ENCODE measurements at places on chromosomes 16 and 17.

- no peak for DNase-seq
These were observed 150.5 kb downstream of the KATNIP start for GRCh38 chr16:27700304-27700995.

GRCh38 chr17:79732804-79733691, 2.3 kb downstream of the ENPP7 start:
- DNase-seq: no peak

DNA sequence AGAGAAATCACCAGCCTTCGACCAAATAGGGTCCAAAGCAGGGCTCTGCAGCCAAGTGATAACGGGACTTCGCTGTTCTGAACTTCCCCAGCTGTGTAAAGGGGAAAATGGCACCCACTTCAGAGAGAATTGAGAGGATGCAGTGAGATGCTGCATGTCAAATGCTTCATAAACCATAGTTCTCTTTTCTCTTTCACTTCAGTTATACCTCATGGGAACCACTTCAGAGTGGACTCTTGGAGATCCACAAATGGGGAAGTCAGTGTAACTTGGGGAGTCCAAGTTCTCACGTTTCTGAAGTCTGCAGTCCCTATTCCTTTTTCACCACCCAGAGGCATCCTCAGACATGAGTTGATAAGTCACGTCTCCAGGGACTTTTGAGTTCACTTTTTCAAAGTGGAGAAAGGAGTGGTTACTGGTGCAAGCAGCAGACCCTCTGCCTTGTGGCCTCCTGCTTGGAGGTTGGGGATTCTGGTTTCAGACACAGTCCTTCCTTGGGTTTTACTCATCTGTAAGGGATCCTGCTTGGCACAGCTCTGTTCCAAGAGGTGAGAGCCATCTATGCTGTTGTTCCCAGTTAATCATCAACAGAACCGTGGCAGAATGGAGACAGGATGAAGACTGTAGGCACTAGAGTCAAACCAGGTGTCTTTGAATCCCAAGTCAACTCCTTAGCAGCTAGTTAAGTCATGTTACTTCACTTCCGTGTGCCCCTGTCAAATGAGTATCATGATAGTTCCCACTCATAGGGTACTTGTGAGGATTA, 123.4 kb upstream of the NOL11 start:
- DNase-seq: no peak

- no peak for DNase-seq
These were observed 10.6 kb downstream of the TRPV2 start for GRCh38 chr17:16425698-16426659.

- DNase-seq: no peak
These were observed 83.3 kb downstream of the TBC1D16 start for GRCh38 chr17:79952265-79952877.

- no peak for DNase-seq
These were observed 1.2 kb upstream of the TLCD3B start for GRCh38 chr16:30032083-30032819.

- DNase-seq: no peak
These were observed 90.7 kb downstream of the USP31 start for GRCh38 chr16:23058576-23058975.

GRCh38 chr17:79202480-79202879, 127.9 kb downstream of the ENGASE start:
- no peak for DNase-seq

DNA sequence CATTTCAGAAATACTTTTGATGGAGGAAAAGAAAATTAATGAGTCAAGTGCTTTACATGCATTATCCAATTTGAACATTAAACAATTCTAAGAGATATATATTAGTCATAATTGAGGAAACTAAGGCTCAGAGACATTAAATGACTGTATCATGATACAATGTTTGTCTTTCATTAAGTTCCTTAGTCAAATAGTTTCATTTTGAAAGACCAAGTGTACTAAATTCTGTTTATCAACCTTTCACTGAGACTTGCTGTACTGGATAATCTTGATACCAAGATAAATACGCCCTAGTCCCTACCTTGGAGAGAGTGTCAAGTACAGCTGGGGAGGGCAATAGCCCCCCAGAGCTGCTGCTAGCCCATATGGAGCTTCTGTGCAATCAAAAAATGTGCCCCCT, 24.2 kb downstream of the TOM1L2 start:
- DNase-seq: no peak

- no peak for DNase-seq
These were observed 205.4 kb downstream of the ANKFN1 start for GRCh38 chr17:56358651-56359050.

DNA sequence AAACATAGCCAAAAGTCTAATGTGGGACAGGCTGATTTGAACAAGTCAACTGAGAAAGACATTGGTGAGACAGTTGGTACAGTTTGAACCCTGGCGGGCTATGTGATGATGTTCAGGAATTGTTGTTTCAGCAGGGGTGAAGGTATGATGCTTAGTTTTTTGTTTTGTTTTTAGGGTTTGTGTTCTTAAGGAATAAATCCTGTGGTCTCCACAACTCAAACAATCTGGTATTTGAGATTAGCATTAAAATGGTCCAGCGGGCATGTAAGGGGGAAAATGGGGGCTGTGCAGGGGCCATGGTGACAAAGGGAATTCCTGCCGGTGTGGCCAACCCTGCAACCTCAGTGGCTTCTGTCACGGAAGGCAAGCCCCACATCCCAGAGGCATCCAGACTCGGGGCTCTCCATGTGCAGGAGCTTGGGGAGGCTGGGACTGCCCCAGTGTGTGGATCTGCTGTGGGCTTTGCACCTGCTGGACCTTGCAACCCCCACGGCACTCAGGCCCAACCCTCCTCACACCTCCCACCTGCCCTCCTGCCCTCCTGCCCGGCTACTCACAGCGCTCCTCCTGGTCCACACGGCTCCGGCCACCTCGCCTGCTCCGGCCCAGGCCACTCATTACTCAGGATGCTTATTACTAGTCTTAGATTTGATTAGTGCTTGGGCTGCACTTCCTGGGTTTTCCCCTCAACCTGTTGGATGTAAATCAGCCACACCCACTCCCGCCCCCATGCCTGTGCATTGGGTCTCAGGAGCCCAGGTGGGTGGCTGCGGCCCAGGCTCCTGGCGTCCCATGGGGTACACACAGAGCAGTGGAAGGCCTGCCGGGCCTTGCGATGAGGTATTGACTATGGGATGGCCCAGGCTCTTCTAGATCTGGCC, at the start of gene TNFRSF13B:
Gene TNFRSF13B (minus strand): TSS at position 661 of the 881 bp plus-strand sequence. CDS start 43 bp downstream, at position 618.
- DNase-seq: no peak

GRCh38 chr16:7405166-7405565, 72.5 kb downstream of the RBFOX1 start:
- no peak for DNase-seq

DNA sequence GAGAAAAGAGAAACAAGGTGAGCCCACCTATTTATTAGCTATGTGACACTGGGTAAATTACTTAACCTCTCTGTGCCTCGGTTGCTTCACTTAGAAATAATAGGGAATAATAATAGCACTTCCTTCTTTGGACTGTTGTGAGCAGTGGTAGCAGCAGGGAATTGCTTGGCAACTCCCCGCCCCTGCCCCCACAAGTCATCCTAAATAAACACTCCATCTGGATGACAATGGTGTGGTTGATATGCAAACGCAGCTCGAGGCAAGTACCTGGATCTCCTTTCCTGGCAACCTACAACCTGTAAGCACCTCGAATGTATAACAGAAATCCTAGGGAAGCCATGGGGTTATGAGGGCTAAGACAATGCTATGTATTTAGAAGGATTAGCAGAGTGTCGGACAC, 9.1 kb downstream of the TEKT3 start:
- no peak for DNase-seq

DNA sequence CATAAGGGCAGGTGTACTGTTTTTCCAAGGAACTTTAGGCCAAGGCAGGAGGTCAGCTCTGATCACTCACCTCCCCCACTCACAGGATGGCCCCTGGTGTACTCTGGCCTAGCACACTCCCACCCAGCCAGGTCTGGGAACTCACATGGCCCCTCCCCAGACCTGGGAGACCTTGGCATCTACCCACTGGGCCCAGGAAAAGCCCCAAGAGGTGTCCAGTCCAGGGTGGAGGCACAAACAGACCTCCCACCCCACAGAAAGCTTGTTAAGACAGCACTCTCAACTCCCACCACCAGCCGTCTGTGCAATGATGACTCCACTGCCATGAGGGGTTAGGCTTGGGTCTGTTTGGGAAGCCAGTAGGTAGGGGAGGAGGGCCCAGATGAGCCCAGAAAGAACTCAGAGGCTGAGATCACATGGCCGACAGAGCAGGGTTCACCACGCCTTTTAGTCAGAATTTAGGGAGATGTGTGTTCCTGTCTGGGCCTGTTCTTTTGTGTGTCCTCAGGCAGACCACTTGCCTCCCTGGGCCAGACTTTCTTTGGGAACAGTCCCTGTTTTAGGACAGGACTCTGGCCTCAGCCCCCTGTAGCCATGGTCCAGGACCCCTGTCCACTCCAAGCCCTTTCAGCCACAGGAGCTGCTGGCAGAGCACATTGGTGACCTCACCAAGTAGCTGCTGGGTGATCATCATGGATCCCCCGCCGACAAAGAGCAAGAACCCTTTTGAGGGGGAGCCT, 12.1 kb upstream of the CBFB start:
- no peak for DNase-seq

- no peak for DNase-seq
These were observed 857 bp upstream of the STAT5A start for GRCh38 chr17:42287305-42287976.

GRCh38 chr16:72173997-72174396, 2.0 kb upstream of the PMFBP1 start:
- no peak for DNase-seq

GRCh38 chr17:36632916-36633771, 31.8 kb downstream of the MRM1 start:
- DNase-seq: no peak

- no peak for DNase-seq
These were observed 352.5 kb downstream of the KCNJ2 start for GRCh38 chr17:70521821-70522256.

DNA sequence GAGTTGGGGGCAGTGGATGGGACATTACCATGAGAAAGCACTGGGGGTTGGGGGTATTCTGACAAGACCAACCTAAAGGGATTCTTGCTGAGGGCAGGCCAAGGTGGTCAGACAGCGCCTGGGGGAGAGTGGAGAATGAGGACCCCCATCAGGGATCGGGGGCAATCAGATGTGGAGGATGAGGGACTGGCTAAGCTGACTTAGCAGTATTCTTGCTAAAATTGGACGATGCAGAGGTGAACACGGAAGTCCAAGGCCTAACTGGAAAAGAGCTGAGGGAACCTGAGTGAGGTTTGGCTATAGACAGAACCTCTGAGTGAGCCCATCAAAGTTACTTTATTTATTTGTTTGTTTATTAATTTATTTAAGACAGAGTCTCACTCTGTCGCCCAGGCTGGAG, 9.2 kb downstream of the QPRT start:
- DNase-seq: no peak

DNA sequence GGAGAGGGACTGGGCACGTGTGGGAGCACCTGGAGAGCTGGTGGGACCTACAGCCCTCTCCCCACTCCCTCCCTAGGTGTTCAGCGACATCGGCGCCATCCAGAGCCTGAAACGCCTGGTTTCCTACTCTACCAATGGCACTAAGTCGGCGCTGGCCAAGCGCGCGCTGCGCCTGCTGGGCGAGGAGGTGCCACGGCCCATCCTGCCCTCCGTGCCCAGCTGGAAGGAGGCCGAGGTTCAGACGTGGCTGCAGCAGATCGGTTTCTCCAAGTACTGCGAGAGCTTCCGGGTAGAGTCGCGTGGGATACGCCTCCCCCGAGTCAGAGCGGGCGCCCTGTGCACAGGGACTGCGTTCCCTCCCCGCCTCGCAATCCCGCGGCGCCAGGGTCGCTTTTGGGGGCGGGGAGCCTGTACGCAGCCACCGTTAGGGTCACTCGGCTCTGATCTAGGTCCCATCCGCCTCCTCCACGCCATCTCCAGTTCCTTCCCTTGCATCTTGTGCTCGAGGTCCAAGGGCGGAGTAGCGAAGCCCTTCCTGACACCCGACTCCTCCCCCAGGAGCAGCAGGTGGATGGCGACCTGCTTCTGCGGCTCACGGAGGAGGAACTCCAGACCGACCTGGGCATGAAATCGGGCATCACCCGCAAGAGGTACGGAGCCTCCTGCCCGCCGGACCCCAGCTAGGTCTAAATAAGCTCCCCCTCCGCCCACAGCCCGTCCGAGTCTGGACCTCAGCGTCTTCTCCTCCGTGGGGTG, 13.0 kb downstream of the SARM1 start:
- DNase-seq: no peak

DNA sequence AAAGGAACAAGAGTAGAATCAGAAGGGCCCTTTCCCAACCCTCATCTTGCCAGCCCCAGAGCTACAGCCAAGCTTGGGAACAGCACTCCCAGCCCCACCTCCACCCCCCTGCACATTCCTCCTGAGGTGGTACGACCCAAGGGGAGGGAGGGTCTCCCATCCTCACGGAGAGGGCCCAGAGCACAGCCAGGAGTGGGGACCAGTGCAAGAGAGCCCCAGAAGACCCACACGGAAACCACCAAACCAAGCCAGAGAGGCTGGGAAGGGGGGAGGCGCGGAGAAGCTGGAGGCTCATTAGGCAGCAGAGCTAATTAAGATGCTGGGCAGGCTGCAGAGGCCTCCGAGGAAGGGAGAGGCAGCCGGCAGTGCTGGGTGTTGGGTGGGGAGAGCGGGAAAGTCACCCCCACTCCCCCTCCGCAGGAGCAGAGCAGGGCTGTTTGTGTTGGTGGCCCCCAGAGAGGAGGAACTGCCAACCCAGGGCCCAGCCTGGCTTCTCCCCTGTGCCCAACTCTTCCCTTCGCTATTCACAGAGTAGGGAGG, 2.4 kb downstream of the CACNB1 start:
- DNase-seq: no peak

DNA sequence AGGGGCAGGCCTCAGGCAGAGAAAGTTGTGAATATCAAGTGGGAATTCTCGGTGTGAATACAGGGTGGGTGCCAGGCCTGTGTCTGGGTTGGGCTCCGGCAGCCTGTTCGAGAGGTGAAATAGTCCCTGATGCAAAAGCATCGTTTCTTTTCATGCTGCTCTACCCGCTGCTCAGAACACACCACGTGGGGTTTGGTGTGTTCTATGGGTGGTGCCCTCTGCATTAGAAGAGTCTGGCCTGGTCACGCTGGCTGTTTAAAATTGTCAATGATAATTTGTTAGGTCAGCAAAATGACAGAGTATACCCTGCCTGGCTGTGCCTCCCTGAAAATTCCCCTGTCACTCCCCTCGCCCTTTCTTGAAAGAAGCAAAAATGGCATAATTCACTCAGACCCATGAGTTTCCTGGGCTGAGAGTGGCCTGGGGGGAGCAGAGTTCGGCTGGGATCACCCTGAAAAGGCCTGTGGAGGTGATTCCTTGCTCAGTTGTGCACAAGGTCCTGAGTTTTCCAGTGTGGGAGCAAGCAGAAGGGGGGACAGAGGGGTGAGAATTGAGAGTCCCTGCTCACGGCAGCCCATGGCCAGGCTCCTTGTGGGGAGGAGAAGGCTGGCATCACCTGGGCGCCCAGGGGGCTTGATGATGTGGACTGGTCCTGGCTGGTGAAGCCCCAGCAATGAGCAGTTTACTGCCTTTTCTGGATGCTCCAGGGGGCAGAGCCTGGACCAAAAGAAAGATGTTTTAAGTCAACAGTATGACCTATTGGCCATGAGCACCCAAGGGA, 3.2 kb downstream of the CACNG5 start:
- DNase-seq: no peak
